ENCODE measurements at places on chromosomes 3 and 15. TPM values are rescaled to one million over a fixed set of nuclear protein-coding genes. Genes with fewer than 3 reads are reported as not detected.
A peak's percentile ranks its signal among the peaks of the same experiment; 100 is the strongest.

DNA sequence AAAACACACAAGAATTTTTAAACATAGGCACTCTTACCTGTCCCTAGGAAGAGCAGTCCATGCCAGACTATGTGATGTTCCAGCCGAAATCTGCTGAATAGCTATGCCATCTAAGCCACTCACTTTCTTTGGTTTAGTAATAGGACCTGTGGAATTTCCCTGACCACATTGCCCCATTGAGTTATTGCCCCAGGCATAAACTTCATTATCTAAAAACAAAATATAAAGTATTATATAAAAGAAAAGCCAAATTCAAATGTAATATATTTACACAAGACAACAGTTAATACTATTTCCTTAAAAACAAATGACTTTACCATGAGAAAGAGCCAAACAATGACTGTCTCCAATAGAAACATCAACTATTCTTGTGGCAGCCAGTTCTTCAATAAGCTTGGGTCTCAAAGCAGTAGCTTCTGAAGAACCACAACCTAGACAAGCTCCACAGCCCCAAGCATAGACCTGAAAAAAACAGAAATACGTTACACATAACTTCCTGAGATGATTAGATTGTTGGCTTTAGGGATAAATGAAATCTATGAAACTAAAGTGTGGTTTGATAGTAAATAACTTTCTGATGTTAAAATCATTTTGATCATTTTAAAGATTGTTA is 84.3 kb downstream of the HERC1 start:
- no peak for DNase-seq

- DNase-seq = no peak
These were observed 101.4 kb upstream of the SOX2 start for GRCh38 chr3:181610083-181610972.

DNA sequence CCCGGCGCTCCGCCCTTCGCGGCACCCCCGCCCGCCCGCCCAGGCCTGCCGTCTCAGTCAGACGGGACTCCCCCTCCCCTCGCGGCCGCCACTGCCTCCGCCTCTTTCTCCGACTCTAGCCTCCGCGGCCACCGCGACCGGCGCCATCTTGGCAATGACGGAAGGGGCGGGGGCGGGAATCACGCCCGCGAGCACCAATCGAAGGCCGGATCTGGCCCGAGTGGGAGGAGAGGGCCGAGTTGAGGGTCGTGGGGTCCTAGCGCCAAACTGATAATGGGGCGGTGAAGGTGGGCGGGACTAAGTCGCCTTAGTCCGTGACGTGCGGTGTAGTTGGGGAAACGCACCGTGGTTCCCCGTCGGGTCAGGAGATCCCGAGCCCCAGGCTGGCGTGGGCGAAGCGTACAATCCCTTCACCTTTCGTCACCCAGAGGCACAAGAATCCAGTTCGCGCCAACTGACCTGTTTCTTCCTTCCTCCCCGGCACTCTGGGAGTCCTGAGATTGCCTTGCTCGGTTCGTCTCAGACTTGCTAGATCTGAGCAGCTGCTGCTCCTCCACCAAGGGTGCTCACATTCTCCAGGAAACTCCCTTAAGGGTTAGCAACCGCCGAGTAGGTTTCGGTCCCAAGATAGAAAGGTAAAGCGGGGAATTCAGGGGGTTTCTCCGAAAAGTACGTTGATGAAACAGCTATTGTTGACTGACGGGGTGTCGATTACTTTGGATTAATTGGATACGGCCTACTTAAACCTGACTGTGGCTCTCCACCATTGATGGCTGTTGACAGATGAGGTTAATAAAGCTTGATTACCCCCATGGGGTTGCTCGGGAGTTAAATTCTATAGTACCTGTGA is at the start of gene DENND4A:
Gene DENND4A, minus strand, starts transcription at position 156 of the 850 bp plus-strand sequence. CDS start 35,843 bp downstream, outside the sequence.
- DNase-seq = peak; percentile 100

DNA sequence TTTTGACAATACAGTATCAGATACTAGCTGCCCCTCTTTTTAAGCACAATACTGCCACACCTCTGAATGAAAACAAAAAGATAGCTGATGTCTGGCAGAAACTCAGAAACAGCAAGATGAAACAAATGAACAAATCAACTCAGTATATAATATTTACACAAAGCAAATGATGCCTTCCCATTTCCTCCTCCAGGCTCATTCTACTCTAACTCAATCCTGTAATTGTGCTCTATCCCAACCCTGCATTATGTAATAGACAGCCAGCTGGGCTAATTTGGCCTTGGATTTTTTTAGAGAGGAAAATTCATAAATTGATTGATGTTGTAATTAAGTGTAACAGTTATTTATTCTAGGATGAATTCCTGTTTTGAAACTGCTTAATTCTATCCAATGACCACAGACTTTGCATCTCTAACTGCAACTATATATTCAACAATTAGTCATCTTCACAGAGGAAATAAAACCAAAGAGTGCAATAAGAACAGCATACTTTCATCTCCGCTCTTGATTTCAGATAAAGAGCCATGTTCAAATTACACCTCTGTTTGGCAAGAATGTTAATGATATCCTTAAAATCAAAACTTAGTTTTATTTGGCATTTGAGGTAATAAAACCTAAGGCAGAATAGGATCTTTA is 6.1 kb downstream of the ATG3 start:
- no peak for DNase-seq

DNA sequence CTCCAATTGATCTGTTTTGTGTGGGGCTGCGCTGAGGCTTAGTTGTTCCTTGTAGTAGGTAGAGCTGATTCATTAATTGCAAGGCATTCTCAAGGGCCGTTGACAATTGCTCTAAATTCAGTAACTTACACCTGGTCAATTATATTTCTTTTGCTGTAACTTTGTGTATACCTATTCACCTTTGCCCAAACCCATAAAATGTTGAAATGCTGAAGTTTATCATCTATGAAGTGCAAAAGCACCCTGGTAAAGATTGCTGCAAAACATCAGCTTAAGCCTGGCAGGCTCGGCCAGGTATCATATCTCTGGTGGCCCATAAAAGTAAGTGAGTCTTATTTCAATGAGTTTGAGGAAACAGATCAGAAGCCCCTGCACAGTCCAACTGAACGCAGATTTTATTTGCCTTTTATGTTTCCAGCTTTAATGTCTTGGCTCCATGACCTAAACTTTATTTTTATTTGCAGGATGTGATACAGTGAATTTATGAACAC is 203.6 kb upstream of the SLCO3A1 start:
- no peak for DNase-seq

GRCh38 chr15:75775296-75776064 is 62.8 kb upstream of the CSPG4 start:
- no peak for DNase-seq

DNA sequence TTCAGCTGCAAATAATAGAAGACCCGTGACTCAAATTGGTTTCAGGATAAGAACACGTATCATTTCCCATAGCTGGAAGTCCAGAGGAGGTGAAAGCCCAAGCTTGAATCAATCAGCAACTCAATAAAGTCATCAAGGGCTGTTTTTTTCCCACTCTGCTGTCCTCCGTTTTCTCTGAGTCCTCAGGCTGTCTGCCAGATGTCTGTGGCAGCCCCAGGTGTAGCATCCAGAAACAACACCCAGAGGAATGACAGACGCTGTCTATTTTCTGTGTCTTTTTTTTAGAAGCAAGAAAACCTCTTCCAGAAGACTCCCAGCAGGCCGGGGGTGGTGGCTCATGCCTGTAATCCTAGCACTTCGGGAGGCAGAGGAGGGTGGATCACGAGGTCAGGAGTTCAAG is 204.4 kb downstream of the FAM43A start:
- no peak for DNase-seq

- no peak for DNase-seq
These were observed 65.7 kb downstream of the TMCC1 start for GRCh38 chr3:129827765-129828164.

- peak; percentile 81 for DNase-seq
These were observed 27.1 kb downstream of the CPN2 start for GRCh38 chr3:194323785-194324735.

DNA sequence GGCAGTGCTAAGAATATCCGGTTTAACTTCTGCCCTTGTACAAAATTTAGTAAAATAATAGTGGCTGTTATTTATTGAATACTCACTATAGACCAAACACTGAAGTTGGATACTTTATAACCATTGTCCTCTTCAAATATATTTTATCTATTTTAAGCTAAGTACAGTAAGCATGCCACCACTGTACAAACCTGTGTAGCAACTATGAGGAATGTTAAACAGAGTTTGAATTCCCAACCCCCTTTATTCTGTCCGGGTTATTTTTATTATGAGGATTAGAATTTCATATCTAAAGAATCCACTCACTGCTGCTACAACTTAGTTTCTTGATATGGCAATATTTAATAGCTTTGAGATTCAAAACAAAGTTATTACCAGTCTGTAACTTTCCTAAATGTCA is 203.5 kb upstream of the RBMS3 start:
- DNase-seq = no peak

DNA sequence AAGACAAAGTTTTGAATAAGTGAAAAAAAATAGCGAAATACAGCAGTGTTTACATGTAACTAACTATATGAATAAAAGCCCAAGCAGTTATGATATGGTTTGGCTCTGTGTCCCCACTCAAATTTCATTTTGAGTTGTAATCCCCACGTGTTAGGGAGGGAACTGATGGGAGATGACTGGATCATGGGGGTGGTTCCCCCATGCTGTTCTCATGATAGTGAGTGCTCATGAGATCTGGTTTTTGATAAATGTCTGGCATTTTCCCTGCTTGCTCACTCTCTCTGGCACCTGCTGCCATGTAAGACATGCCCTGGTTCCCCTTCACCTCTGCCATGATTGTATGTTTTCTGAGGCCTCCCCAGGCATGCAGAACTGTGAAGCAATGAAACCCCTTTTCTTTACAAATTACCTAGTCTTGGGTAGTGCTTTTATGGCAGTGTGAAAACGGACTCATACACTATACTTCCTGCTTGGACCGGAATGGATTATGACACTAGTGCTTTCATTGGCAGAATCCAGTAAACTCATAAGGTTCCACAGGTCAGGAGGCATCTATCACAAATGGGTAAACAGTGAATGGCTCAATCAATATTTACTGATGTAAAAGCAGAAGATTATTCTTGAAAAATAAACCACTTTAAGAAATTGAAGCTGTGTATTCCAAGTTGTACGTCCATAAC is 192.1 kb downstream of the CBLB start:
- DNase-seq = no peak

GRCh38 chr15:51798281-51798680 is 31.2 kb upstream of the TMOD3 start:
- DNase-seq = no peak

DNA sequence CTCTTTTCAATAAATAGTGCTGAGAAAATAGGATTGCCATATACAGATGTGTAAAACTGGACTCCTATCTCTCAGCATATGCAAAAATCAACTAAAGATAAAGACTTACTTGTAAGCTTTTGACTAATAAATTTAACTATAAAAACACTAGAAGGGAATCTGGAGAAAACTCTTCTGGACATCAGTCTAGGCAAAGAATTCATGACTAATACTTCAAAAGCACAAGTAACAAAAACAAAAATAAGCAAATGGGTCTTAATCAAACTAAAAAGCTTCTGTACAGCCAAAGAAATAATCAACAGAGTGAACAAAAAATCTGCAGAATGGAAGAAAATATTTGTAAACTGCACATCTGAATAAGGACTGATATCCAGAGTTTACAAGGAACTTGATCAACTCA is 1122.2 kb downstream of the TBL1XR1 start:
- no peak for DNase-seq

DNA sequence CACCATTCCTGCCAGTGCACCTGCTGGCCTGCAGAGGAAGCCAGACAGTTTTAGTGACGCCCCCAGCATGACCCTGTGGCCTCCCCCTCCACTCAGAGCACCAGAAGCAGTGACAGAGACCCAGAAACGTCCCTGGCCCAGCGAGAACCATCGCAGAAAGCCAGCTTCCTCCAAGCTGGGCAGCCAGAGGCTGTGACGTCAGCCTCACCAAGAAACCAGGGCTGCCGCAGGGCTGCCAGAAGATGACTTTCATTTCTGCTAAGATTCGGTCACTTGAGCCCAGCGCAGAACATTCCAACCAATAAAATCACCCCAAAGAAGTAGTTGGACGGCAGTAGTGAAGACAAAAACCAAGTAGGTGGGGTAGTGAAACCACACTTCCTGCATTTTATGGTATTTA is 29.6 kb upstream of the RPL32 start:
- no peak for DNase-seq

DNA sequence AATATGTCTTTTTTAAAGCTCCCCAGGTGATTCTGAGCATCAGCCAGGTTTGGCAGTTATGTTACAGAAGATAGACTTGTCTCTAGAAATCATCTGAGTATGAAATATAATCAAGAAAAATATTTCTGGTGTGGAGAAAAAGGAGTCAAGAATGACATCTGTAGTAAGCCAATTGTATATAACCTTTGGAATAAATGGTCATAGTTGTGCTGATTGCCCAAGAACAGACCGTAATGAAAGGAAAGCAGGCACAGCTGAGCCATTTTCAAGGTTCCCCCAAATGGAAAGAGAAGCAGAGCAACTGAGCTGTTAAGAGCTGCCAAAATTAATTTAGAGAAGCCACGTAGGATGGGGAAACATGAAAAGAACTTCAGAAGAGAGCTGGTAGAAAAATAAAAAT is 26.6 kb downstream of the GOLM2 start:
- no peak for DNase-seq

DNA sequence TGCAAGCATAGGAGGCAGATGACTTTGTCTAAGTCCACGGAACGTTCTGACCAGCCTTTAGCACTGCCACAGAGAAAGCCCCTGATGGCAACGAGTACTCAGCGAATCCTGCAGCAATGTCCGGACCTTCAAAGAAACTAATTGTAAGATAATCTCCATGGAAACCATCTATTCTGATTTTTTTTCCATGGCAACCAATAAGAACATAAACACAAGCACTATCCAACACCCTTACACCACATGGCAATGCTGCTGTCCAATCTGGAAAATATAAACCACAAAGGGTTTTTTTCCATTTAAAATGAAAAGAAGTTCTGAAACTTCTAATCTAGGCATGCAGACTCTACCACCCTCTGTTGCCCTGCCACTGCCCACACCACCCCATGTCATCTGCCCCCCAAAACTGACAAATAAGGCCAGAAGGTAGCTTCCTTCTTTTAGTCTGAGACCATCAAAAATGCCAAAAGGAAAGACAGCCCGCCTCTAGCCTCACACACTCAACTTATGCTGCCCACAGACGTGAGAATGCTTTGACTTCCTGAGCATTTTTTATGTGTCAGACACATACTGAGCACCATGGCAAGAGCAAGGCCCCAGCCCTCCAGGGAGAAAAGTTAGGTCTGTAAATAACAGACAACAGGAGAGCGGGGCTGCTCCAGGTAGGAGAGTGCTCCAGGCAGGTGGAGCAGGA is 44.5 kb downstream of the POC1A start:
- peak; percentile 52 for DNase-seq

DNA sequence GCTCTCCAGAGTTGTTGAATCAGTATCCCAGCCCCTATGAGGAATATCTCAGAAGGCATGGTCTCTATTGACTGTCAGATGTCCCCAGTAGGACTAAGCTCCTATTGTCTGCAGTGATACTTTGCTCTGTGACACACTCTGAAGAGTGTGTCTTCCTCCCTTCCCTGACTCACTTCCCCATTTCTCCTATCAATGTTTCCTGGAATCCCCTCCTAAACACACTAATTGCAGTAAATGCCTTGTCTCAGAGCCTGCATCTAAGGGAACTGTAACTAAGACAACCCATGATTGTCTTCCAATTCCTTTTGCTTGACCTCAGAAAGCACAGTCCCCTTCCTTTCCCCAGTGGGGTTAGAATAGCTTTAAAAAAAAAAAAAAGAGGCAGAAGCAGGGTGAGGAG is 397.3 kb upstream of the PROK2 start:
- no peak for DNase-seq

POU1F1 gene
- not detected for polyA plus RNA-seq

C2CD4A gene
- polyA plus RNA-seq = 0.07 TPM

FAM3D gene
- polyA plus RNA-seq = not detected

DAPK2 gene
- polyA plus RNA-seq = 5.0 TPM

FOXB1 gene
- polyA plus RNA-seq = not detected

TGM4 gene
- polyA plus RNA-seq = not detected

PPP1R14D gene
- polyA plus RNA-seq = not detected

SNX22 gene
- 1.3 TPM for polyA plus RNA-seq

TFRC gene
- polyA plus RNA-seq = 27.5 TPM

Measured in muscle of back (tissue), 13 donors.